Activated CD8-positive, alpha-beta memory T cell treated with anti-CD3 and anti-CD28 coated beads, Interleukin-2, amount 10 ng/mL, durations not matched to agents 7 days and 5 days (primary cell): ENCODE measurements at places on chromosomes 3 and 15. TPM values are rescaled to one million over a fixed set of nuclear protein-coding genes. Genes with fewer than 3 reads are reported as not detected.

DNA sequence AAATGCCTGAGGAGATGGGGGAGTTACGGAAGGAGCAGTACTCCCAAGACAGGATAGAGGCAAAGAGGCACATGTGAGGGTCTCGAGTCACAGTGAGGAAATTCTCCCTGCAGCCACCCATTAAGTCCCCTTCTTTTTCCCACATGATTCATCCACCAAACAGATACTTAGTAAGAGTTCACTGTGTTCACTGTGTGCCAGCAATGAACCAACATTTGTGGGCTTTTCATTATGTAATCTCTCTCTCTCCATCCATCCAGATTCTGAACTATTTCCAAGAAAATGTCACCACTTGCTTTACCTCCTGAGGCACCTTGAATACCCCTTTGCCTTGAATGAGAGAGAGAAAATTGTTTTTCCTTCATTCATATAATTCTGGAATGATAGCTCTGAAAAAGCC is 24.6 kb upstream of the LRRFIP2 start:
- H3K27me3 ChIP-seq: no peaks in the 10 kb centered on the region
- no peaks in the 10 kb centered on the region for H3K36me3 ChIP-seq
- no peak overlapping the region for H3K4me3 ChIP-seq
- no peak overlapping the region for H3K27ac ChIP-seq
- DNase-seq: no peak

GRCh38 chr3:53236112-53236841 is 19.5 kb downstream of the TKT start:
- H3K27ac ChIP-seq: peak overlapping the region; percentile 13
- H3K4me1 ChIP-seq: peaks cover 30% of the 10 kb centered on the region
- peaks cover 20% of the 10 kb centered on the region for H3K36me3 ChIP-seq
- DNase-seq: no peak
- no peaks in the 10 kb centered on the region for H3K27me3 ChIP-seq

- H3K4me3 ChIP-seq: no peak overlapping the region
- H3K36me3 ChIP-seq: peaks cover 9% of the 10 kb centered on the region
- no peaks in the 10 kb centered on the region for H3K27me3 ChIP-seq
These were observed 111.5 kb downstream of the ZNF609 start for GRCh38 chr15:64571857-64572291.

DNA sequence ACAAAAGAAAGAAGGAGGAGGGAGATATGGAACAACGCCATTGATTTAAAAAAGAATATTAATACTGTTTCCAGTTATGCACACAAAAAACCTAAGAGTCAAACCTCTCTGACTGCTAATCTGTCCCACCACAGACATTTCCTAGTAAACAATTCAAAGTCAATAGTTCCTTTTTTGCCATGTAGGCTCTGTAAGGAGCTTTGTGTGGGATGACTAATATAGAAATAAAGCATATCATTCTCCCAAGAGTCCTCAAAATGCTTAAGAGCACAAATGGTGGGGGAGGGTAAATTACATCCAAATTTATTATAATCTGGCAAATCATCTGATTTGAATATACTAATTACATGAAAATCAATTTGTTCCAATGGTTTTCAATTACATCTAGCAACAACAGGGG is 155.9 kb upstream of the CNTN4 start:
- no peaks in the 10 kb centered on the region for H3K4me1 ChIP-seq
- H3K27me3 ChIP-seq: no peaks in the 10 kb centered on the region
- no peaks in the 10 kb centered on the region for H3K36me3 ChIP-seq
- no peak overlapping the region for H3K4me3 ChIP-seq

- peaks cover 6% of the 10 kb centered on the region for H3K27me3 ChIP-seq
- no peak for DNase-seq
- H3K27ac ChIP-seq: no peak overlapping the region
- no peaks in the 10 kb centered on the region for H3K4me1 ChIP-seq
- no peaks in the 10 kb centered on the region for H3K36me3 ChIP-seq
These were observed 274.6 kb upstream of the ROPN1 start for GRCh38 chr3:124266487-124266886.

GRCh38 chr15:90845201-90845949 is 23.0 kb upstream of the FURIN start:
- H3K27me3 ChIP-seq: no peaks in the 10 kb centered on the region
- no peak overlapping the region for H3K4me3 ChIP-seq
- H3K4me1 ChIP-seq: peaks cover 65% of the 10 kb centered on the region
- peak overlapping the region; percentile 91 for H3K27ac ChIP-seq

The TMEM207 gene
- total RNA-seq: not detected

The DUOXA2 gene
- not detected for total RNA-seq

The TMEM266 gene
- total RNA-seq: not detected

The AGTR1 gene
- total RNA-seq: not detected
